ENCODE measurements at places on chromosomes 6 and 20.
A peak's percentile ranks its signal among the peaks of the same experiment; 100 is the strongest.

DNA sequence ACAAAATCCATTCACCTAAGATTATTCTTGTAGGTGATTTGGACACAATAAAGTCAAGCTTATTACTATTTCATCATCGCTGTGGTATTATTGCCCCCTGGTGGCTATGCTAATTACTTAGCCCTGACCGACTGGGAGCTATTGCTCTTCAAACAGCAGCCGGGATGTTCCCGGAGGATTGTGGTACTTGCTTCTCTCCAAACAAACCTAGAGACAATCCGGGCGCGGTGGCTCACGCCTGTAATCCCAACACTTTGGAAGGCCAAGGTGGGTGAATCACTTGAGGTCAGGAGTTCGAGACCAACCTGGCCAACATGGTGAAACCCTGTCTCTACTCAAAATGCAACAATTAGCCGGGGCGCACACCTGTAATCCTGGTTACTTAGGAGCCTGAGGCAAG lies 15.4 kb upstream of the STMND1 start:
- DNase-seq, result no peak

DNA sequence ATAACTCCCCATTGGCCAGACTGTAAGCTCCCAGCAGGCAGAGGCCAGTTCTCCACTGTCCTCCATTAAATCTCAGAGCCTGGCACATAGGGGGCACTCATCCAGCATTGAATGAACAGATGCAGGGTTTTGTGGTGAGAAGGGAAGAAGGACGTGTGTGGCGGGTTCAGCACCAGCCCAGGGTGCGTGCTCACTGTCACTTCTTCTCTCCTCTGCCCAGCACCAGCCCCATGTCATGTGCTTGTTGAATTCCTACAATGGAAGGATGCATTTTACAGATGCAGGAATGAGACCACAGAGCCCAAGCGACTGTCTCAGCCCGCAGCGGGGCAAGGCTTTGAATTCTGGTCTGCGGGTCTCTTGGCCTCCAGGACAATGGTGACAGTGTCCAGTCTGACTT lies 149.9 kb downstream of the CEBPB start:
- DNase-seq, result no peak

DNA sequence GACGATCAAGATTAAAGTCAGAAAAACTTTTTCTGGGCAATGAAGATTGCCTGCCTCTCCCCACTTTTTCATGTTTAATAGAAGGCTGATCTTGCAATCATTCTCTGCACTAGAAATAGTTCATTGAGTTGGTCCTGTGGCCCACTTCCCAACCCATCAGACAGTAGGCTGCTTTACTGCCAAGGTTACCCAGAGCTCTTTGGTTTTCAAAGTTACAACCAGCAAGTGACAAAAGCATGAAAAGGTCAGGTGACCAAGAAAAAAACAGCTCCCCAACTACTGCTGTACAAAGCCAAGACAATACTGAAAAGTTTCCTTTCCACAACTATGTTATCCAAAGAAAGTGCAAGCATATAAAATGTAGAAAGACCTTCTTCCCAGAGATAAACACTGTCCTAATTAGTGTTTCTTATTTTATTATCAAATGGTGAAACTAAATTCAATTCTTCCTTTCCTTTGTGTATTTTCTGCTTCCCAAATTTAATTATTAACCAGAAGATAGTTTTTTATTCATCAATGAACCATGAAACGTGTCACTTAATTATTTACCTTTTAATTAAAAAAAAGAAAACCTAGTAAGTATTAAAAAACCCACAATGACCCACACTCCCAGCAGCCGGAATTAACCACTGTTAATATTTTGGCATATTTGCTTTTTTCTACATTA lies 16.6 kb downstream of the DNAAF9 start:
- DNase-seq, result no peak

DNA sequence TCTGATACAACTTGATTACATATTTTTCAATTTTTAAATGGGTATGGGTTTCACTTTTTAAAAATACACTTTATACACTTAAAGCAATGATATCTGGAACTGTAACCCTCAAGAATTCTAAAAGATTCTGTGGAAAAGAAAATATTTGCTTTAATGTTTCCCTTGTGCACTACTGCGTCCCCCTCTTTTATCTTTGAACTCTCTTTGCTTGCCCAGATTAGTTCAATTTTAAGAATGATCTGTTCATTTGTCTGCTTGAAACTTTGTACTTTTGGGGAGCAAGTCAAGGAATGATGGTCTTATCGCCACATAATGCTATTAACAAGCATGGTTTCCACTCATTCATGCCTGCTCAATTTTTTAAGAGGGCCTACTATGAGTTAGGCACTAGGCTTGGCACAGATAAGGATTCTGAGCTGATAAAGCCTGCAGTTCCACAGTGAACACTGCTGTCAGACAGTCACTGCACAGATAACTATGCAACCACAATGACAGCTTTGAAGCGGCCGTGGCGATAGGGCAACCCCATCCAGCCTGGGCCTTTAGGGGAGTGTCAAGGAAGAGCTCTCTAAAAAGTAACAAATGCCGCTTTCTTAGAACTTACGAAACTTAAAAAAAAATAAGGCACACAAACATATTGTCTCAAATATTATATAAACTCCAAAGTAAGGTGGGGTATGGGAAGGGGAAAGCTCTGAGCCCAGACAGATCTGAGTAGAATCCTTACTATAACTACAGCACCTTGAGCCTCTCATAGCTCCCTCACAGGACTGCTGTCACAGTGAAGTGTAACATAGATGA lies 29.7 kb downstream of the FYN start:
- peak; percentile 62 for DNase-seq

DNA sequence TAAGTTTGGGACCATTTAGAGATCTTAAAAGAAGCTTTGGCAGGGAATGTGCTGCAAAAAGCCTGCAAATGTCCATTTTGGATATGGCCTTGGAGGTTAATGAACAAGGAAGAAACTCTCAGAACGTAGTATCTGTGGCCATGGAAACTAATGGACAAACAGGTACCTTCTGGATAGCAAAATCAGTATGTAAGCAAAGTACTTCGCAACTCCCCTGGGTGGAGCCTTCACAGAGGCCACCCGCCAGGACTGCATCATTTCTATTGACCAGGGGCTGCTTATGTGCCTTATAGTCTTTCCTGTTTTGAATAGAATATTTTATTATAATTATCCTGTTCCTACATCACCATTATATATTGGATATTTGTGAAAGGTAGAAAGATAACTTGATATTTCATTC lies 510.8 kb upstream of the SYNCRIP start:
- no peak for DNase-seq
